ENCODE measurements at places on chromosomes 1 and 21. TPM values are rescaled to one million over a fixed set of nuclear protein-coding genes. Genes with fewer than 3 reads are reported as not detected.
A peak's percentile ranks its signal among the peaks of the same experiment; 100 is the strongest.

GRCh38 chr1:2921970-2922686 lies 99.1 kb upstream of the ACTRT2 start:
- peak; percentile 26 for DNase-seq

DNA sequence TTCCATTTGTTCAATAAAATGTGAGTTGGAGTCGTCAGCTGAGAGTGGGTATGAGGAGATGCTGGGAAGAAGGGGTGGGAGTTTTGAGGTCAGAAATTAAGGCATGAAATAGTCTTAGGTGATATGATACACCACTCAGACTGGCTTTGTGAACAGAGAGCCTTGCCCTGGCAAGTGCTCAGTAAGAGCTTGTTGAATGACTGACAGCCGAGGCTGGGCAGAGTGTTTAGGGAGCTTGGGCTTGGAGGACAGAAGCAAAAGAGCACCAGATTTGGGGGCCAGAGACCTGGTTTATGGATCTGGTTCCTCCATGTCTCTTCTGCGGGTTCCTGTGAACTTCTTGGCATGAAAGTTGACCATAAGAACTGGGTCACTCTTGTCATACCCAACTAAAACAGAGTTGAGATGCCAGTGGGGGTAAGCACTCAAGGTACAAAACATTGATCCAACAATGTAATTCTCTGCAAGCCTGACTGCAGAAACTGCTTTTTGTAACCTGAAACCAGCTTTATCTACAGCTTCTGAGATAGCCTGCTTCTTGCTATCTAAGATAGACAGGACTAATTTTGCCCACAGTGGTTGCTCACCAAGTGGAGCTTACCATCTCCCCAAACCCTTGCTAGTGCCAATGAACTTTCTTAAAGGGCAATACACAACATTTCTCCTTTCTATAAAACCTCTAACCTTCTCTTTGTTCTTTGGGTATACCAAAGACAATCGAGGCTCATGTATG lies 126.4 kb downstream of the TENT5C start:
- DNase-seq = no peak

GRCh38 chr1:230291731-230292620 lies 134.2 kb downstream of the PGBD5 start:
- DNase-seq = no peak

SLC9C2 gene
- not detected for total RNA-seq

GBP3 gene
- total RNA-seq = 18.3 TPM

DNA sequence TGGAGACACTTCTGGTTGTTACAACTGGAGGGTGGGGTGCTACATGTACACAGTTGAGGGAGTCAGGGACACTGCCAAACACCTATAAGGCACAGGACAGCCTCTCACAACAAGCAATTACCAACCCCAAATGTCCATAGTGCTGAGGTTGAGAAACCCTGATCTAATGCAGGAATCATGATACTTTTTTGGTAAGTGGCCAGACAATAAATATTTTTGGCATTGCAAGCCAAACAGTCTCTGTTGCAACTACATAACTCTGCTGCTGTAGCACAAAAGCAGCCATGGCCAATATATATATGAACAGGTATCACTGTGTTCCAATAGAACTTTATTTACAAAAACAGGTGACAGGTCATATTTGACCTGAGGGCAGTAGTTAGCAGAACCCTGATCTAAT lies 177.5 kb downstream of the ASTN1 start:
- no peak for DNase-seq

GRCh38 chr1:151958959-151959358 lies 34.7 kb downstream of the S100A10 start:
- DNase-seq = no peak

DNA sequence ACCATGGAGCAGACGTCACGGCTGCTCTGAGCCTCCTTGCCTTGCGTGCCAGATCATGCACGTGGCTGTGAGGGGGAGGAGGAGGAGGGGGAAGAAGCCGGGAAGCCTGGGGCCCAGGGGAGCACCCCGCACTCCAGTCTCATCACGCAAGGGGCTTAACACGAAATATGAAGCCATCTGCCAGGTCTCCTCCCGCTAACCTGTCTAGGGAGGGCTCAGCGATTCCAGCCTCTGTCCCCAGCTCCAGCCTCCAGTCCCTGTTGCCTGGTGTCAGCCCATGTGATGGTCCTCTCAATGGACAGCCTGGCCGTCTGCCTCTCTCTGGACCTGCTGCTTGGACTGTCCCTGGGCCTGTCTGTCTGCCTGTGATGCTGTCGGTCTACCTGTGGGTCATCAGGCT lies 22.5 kb upstream of the C1QA start:
- DNase-seq = no peak
